ENCODE measurements at places on chromosomes 16 and 17. TPM values are rescaled to one million over a fixed set of nuclear protein-coding genes. Genes with fewer than 3 reads are reported as not detected.

DNA sequence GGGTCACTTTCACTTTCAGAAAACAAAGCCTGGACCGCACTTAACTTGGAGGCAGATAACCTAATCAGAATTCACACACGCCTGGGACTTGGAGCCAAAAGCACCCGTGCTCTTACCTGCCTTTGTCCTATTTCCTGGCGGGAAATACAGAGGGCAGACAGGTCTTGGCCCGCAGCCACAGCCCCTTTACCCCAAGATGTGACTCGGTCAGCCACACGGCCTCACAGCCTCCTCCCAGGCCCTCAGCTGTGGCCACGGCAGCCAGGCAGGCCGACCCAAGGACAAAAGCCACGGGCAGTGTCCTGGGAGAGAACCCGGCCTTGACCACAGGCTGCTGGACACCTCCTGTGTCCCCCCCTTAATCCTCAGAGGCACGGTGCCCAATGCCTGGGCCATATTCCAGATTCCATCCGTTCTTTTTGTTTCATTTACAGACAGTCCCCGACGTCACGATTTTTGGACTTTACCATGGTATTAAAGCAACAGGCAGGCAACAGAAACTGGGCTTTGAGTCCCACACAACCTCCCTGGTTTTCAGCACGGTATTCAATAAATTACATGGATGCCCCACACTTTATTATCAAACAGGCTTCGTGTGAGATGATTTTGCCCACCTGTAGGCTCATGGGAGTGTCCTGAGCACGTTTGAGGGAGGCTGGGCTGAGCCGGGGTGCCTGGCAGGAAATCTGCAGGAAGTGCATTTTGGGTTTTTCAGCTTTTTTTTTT is 30.1 kb upstream of the GAA start:
- H3K36me3 ChIP-seq: no peaks in the 10 kb centered on the region
- no peaks in the 10 kb centered on the region for H3K4me1 ChIP-seq
- peak overlapping the region; percentile 33 for H3K4me3 ChIP-seq
- peak overlapping the region; percentile 79 for H3K27ac ChIP-seq
- peak; percentile 67 for DNase-seq
- H3K27me3 ChIP-seq: no peaks in the 10 kb centered on the region

The CRYM gene
- total RNA-seq: not detected

GRCh38 chr17:45320349-45320930 is 3.6 kb upstream of the MAP3K14 start:
- no peak overlapping the region for H3K4me3 ChIP-seq
- H3K27me3 ChIP-seq: no peaks in the 10 kb centered on the region
- H3K36me3 ChIP-seq: no peaks in the 10 kb centered on the region
- DNase-seq: no peak
- peaks cover 16% of the 10 kb centered on the region for H3K4me1 ChIP-seq

The IGSF6 gene
- total RNA-seq: not detected

GRCh38 chr17:28475151-28475900 is 1.9 kb downstream of the SLC13A2 start:
- H3K36me3 ChIP-seq: no peaks in the 10 kb centered on the region
- H3K4me1 ChIP-seq: peaks cover 3% of the 10 kb centered on the region
- H3K27me3 ChIP-seq: no peaks in the 10 kb centered on the region
- no peak for DNase-seq
- peak overlapping the region; percentile 76 for H3K27ac ChIP-seq
- peak overlapping the region; percentile 66 for H3K4me3 ChIP-seq

The CHRNE gene
- not detected for total RNA-seq

The KRT20 gene
- total RNA-seq: 111 TPM

DNA sequence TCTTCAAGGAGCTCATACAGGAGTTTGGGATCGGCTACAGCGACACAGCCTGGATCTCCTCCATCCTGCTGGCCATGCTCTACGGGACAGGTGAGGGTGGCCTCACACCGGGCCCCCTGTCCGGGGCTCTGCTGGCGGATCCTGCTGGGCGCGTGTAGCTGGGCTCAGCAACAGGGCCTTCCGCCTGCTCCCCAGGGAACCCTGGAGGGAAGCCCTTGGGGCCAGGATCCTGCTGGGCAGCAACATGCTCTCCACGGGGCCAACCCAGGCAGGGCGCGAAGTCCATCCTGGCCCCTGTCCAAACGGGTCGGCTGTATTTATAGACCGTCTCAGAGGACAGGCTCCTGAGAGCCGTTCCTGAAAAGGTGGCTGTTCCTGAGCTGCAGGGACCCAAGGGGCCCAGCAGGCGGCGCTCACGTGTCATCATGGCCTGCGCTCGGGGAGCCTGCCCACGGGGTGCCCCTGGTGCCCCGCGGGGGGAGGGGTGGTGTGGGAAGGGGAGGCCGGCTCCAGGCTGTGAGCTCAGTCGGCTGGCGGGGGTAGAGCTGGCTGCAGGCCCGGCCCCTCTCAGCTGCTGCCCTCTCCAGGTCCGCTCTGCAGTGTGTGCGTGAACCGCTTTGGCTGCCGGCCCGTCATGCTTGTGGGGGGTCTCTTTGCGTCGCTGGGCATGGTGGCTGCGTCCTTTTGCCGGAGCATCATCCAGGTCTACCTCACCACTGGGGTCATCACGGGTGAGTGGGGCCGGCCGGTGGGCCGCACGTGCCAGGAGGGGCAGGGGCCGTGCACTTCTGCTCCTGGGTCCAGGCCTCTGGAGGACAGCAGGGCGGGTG is 7.5 kb downstream of the SLC16A3 start:
- no peaks in the 10 kb centered on the region for H3K27me3 ChIP-seq
- peaks cover 56% of the 10 kb centered on the region for H3K4me1 ChIP-seq
- peaks cover 26% of the 10 kb centered on the region for H3K36me3 ChIP-seq
- peak overlapping the region; percentile 59 for H3K27ac ChIP-seq
- DNase-seq: peak; percentile 57

- no peak overlapping the region for H3K4me3 ChIP-seq
- DNase-seq: no peak
- no peak overlapping the region for H3K27ac ChIP-seq
- H3K36me3 ChIP-seq: no peaks in the 10 kb centered on the region
- no peaks in the 10 kb centered on the region for H3K27me3 ChIP-seq
These were observed 2.3 kb downstream of the ITGAM start for GRCh38 chr16:31262084-31262483.

DNA sequence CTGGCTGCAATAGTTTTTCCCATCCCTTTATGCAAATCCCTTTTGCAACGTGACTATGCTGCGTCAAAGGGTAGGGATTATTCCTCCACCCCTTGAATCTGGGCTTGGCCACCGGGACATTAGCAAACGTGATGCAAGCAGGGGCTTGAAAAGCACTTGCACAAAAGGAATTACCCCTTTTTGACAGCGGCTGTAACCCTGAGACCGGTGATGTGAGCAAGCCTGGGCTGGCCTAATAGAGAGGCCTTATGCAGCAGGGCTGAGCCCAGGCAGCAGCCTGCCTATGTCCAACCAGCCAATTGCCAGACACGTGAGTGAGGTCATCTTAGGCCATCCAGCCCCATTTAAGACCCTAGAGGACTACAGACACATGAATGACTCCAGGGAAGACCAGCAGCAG is 30.4 kb upstream of the PAFAH1B1 start:
- no peak for DNase-seq
- H3K4me1 ChIP-seq: no peaks in the 10 kb centered on the region
- no peaks in the 10 kb centered on the region for H3K27me3 ChIP-seq
- H3K36me3 ChIP-seq: no peaks in the 10 kb centered on the region

DNA sequence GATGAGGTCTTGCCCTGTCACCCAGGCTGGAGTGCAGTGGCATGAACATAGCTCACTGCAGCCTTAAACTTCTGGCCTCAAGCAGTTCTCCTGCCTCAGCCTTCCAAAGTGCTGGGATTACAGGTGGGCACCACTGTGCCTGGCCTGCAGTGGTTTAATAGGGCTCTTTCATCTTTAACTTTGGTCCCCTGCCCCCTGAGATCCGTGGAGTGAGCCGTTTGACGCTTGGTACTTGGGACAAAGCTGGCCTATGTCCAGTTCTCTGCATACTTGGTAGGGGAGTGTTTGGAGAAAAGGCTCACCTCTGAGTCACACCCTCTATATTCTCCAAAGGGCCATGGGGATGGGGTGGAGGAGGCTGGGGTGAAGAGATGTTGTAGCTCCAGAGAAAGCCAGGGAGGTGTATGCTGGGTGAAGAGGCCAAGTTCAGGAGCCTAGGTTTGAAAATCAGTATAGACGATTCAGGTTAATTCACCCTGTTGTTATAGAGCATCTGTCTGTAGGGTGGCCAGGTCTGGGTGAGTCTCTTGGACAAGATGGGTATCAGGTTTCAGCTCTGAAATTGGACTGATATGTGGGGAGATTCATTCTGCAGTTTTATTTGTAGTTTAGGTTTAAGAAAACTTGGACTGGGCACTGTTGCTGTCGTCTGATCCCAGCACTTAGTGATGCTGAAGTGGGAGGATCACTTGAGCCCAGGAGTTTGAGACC is 17.6 kb downstream of the ABCC1 start:
- DNase-seq: no peak
- peaks cover 8% of the 10 kb centered on the region for H3K4me1 ChIP-seq
- H3K27me3 ChIP-seq: no peaks in the 10 kb centered on the region
- no peak overlapping the region for H3K4me3 ChIP-seq
- no peaks in the 10 kb centered on the region for H3K36me3 ChIP-seq

The CDK5R1 gene
- total RNA-seq: 0.88 TPM

The TOB1 gene
- total RNA-seq: 101 TPM

- DNase-seq: peak; percentile 41
- peaks cover 97% of the 10 kb centered on the region for H3K36me3 ChIP-seq
- H3K27ac ChIP-seq: no peak overlapping the region
- no peak overlapping the region for H3K4me3 ChIP-seq
- H3K4me1 ChIP-seq: no peaks in the 10 kb centered on the region
These were observed 13.9 kb downstream of the CLUH start for GRCh38 chr17:2697611-2698162.

The CAPN15 gene
- 50.3 TPM for total RNA-seq

- no peak for DNase-seq
- H3K4me1 ChIP-seq: no peaks in the 10 kb centered on the region
- H3K27ac ChIP-seq: no peak overlapping the region
These were observed 2.3 kb upstream of the NPTX1 start for GRCh38 chr17:80478487-80479245.

- no peaks in the 10 kb centered on the region for H3K4me1 ChIP-seq
- H3K36me3 ChIP-seq: no peaks in the 10 kb centered on the region
- H3K4me3 ChIP-seq: no peak overlapping the region
- H3K27ac ChIP-seq: no peak overlapping the region
- H3K27me3 ChIP-seq: no peaks in the 10 kb centered on the region
- DNase-seq: peak; percentile 34
These were observed 38.5 kb downstream of the IGF2BP1 start for GRCh38 chr17:49035470-49036269.

- no peak for DNase-seq
- no peaks in the 10 kb centered on the region for H3K27me3 ChIP-seq
- H3K36me3 ChIP-seq: no peaks in the 10 kb centered on the region
- H3K4me1 ChIP-seq: no peaks in the 10 kb centered on the region
- no peak overlapping the region for H3K27ac ChIP-seq
These were observed 62.6 kb downstream of the CLEC19A start for GRCh38 chr16:19348125-19348524.

DNA sequence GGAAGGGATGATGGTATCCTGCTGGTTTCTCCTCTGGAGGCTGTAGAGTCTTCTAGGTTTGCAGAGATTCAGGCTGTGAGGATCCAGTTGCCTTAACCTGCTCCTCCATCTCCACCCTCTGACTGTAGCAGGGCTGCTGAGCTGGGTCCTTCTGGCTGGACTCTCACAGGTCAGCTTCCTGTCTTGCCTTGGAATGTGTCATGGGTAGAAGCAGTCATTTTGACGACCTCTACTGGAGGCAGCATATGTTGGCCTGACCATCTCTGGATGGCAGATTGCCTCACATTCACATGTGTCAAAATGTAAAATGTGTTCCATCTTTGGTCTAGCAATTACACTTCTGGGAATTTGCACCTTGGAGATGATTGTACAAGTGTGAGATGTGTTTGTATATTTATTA is 504.4 kb upstream of the EEF2KMT start:
- H3K27me3 ChIP-seq: no peaks in the 10 kb centered on the region
- H3K4me3 ChIP-seq: no peak overlapping the region
- no peaks in the 10 kb centered on the region for H3K36me3 ChIP-seq
- H3K27ac ChIP-seq: no peak overlapping the region

The CD79B gene
- 2.4 TPM for total RNA-seq

GRCh38 chr17:3845291-3845620 is 790 bp downstream of the NCBP3 start:
- H3K36me3 ChIP-seq: no peaks in the 10 kb centered on the region
- peak; percentile 28 for DNase-seq
- H3K4me3 ChIP-seq: peak overlapping the region; percentile 99
- no peaks in the 10 kb centered on the region for H3K27me3 ChIP-seq
- H3K4me1 ChIP-seq: peaks cover 7% of the 10 kb centered on the region

- no peak overlapping the region for H3K4me3 ChIP-seq
These were observed 1.5 kb upstream of the BICDL2 start for GRCh38 chr16:3038256-3038655.

DNA sequence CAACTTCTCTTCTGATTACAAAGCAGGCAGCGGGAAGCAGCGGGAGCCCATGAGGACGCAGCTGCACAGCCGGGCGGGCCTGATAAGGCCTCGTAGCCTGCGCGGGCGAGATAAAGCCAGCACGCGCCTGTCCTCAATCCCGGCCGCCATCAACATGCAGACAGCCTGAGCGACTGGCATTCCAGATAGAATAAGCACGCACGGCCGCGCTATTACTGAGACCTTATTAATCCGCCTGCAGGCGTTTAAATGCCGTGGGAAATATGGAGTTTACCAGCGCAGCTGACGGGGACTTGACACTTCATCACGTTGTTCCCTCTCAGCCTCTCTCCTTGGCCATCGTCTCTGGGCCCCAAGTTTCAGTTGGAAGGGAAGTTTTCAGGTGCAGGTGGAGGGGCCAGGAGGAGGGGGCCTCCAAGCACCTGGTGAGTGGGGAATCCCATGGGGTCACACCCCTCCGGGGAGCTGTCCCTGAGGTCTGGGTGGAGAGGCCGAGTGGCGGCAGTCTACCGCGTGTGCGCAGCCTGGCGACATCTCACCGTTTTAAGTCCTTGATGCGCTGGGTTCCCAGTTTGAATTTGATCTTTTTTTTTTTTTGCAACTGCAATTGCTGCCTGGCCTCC is 27.3 kb upstream of the CBFA2T3 start:
- no peaks in the 10 kb centered on the region for H3K27me3 ChIP-seq
- H3K4me1 ChIP-seq: peaks cover 4% of the 10 kb centered on the region

The ZCCHC14 gene
- 28.1 TPM for total RNA-seq

GRCh38 chr16:10635365-10636021 is 55.1 kb upstream of the EMP2 start:
- no peak for DNase-seq
- no peak overlapping the region for H3K27ac ChIP-seq
- H3K36me3 ChIP-seq: no peaks in the 10 kb centered on the region

GRCh38 chr16:88610909-88611812 is 27.2 kb upstream of the IL17C start:
- H3K4me3 ChIP-seq: no peak overlapping the region
- H3K27me3 ChIP-seq: no peaks in the 10 kb centered on the region
- H3K27ac ChIP-seq: no peak overlapping the region
- H3K4me1 ChIP-seq: peaks cover 6% of the 10 kb centered on the region
- no peak for DNase-seq
- H3K36me3 ChIP-seq: peaks cover 53% of the 10 kb centered on the region

DNA sequence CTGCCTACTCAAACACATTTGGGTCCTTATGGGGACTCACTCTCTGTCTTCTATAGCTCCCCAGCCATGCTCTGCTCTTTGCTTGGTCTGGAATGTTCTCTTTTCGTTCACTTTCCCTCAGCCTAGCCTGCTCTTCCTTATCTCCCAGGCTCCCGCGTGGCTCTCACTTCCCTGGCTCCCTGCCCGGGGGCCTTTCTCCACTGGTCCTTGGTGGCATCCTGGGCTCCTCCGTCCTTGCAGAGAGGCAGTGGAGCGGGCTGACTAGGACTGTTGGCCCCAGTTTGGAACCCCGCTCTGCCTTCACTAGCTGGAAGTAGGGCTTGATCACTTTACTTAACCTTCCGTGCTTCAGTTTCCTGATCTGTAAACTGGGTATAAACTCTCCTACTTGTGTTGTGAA is 31.2 kb downstream of the SHISA6 start:
- no peak overlapping the region for H3K4me3 ChIP-seq
- no peaks in the 10 kb centered on the region for H3K27me3 ChIP-seq
- no peaks in the 10 kb centered on the region for H3K36me3 ChIP-seq
- no peak overlapping the region for H3K27ac ChIP-seq
- DNase-seq: no peak
